Stimulated activated CD8-positive, alpha-beta memory T cell treated with anti-CD3 and anti-CD28 coated beads, Interleukin-4, amount 100 ng/mL, for 24 hours (primary cell): ENCODE measurements at places on chromosomes 2 and 18.
A peak's percentile ranks its signal among the peaks of the same experiment; 100 is the strongest.

DNA sequence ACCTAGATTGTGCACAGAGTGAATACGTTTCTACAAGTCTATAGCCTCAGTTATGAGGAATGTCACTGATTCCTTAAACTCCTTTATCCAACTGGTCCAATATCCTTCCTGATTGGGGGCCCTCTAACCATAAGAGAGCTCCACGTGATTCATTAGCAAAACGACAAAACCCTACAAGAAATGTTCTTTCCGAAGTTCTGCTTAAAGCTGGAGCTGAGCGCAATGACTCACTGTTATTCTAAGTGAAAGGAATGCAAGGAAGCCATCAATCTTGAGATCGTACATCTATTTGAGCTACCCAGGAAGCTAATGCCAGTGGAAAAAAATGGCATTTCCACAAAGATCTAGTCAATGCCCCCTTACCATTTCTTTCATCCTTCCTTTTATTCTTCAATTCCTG, 354.9 kb upstream of the CDH20 start:
- DNase-seq = no peak

DNA sequence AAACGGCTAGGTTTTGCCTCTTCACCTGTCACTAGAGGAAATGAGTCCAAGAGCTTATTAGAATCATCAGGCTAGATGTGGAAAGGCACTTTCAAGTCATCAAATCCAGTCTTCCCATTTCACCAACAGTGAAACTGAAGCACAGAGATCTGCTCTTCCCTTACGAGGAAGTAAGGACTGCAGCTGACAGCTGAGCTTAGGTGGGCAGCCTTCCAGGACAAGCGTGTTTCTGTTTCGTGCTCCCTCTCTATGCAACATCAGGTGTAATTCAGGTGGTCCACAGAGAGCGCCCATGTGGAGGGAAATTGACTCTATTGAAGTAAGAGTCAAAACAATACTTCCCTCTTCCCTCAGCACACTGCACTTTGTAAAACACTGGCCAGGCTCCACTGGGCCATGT, 5.5 kb downstream of the CYRIA start:
- DNase-seq = no peak

DNA sequence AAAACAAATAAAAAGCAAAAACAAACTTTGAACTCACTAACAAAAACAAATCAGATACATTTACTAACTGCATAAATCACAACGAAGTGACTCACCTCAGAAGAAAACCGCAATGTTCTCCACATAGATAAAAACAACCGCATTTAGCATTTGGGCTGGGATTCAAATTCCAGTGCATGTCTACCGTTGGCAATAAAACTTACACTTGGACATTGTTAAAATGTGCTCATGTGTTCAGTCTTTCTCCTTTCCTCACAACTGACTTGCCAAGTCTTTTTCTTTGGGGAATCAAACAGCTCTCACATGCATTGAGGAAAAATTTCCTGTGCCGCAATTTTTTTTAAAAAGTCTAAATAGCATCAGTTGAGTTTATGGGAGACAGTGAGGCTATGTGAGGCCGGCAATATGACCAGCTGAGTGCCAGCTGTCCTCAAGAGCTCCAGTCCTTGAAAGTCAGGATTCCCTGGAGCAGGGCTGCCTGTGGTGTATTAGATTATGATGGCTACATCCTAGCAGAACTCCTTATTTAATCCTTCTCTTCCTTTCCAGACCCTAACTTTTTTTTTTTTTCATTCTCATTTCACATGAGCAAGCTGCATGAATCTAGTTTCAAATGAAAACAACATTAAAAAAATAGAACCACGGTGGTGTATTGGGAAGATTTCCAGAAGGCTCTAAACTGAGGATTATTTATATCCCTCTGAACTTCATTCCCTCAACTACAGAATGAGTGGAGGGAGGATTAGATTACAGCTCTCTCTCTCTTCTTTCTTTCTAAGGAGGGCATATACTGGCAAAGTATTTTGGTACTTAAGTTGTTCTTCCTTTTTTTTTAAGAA, 70.2 kb upstream of the MEIS1 start:
- DNase-seq = no peak

- DNase-seq = no peak
These were observed 75.5 kb downstream of the COPS8 start for GRCh38 chr2:237161189-237161588.

- no peak for DNase-seq
These were observed 155.7 kb downstream of the DYM start for GRCh38 chr18:49304751-49305150.

GRCh38 chr2:50751311-50752031, 280.5 kb downstream of the NRXN1 start:
- DNase-seq = no peak

GRCh38 chr2:147773479-147773878, 71.3 kb upstream of the ACVR2A start:
- DNase-seq = no peak

GRCh38 chr2:201275990-201276389, 15.7 kb downstream of the CASP8 start:
- no peak for DNase-seq

DNA sequence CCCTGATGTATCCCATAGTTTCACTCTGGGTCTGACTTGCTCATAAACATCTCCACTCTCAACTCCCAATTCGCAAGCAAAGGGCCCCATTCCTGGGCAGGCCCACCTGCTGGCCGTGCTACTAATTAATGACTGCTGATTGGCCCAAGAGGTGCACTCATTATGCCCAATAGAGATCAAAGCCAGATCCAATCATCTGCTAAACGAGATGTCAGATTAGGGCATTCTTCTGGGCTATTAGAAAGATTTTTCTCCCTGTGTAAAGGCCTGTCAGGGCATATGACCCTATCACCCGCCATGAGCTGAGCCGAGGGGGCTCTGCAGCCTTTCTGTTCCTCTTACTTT, 103.4 kb upstream of the HAAO start:
- no peak for DNase-seq

GRCh38 chr2:168049609-168050008, 197.8 kb downstream of the STK39 start:
- no peak for DNase-seq

DNA sequence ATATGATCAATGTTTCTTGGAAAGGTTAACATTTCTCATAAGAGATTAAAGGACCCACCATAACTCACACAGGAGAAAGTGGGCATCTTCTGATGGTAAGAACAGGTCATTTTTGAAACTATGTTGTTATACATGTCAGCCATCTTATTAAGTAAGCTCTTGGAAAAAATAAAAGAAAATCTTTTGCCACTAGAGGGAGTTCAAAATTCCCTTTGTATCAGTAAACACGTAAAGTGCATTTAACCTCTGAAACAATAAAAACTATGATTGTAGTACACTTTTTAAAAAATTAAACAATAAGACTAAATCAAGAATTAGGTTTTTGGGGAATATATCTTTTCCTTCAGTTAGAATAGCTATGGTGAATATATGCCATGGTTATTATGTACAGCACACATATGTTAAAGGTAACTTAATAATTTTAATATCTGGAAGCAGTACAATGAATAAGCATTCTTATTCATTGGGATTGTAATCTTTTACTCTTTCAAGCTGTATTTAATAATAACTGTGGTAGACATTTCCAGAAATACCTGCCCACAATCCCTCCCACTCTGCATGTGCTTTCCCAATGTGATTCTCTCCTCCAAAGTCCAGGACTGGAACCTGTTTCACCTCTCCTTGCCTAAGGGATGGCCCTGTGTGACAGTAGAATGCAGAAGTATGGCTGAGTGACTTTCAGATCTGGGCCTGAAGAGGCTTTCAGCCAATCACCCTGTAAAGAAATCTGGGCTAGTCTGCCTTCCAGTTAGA, 64.2 kb downstream of the RBMS1 start:
- DNase-seq = no peak

- DNase-seq = no peak
These were observed 77.5 kb downstream of the NDUFA10 start for GRCh38 chr2:239947729-239948045.

DNA sequence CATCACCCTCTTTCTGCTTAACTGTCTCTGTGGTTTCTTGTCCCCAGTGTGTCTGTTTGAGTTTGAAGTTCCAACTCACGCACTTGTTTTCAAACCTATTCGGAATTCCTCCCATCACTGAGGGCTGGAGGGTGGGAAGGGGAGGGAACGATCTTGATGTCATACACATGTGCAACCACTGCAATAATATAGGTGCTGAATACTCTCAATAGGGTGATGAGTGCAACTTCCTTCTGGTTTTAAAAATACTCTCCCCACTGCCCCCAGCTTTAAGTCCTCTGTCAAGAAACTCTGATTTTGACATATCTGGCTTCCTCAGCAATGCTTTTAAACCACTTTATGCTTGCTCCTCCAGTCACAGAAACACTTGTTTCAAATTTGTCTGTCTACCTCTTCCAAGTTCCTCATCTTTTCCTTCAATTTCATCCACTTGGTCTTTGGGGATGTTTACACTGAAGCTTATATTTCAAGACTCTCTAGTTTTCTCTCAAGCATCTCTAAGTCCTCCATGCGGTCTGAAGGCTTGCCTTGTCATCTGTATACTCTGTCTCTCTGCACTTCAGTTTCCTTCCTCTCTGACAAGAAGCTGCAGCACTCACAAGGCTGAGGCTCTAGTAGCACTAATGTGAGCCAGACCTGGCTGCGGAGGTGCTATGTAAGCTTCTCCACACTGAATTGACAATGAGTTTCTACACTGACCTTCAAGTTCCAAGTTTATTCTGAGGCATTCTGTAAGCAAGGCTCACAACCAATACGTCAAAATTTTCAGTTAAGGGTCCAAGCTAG, 422.3 kb downstream of the ZEB2 start:
- no peak for DNase-seq

GRCh38 chr2:158542577-158542976, 85.8 kb downstream of the PKP4 start:
- no peak for DNase-seq

DNA sequence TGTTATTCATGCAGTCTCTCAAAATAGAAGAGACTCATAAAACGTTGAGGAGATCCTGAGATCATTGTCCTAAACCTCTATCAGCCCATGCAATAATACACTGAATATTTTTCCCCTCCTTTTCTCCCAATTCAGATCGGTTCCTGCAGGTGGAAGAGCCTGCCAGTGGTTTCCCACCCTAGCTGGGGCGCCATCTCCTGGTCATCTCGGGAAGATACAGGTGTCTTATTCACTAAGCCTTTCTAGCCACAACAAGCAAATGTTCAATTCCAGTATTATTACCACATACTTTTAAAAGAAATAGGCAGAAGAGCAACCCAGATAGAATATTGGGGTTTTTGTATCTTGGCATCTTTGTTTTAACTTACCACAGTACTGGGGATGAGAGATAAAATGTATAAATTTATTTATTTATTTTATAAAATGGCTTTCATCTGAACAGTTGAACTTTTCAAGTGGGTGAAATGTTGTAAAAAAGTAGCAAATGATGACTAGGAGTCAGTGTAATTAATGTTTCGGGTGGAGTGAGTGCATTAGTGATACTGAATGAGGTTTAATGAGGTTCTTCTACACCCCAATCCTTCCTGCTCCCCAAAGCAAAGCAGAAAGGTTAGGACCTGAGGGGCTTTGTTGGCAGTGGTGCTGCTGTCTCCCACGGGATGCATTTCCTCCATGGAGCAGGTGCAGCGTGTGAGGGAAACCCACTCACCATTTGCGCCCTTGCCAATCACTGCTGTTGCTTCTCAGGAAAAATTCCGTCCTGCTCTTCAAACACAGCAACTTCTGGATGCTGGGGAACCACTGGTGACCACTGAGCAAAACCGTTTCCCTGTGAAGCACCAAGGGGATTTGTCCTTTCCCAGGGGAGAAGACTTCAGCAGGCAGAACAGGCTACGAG, 147.1 kb upstream of the FHL2 start:
- peak; percentile 40 for DNase-seq

- no peak for DNase-seq
These were observed 8.9 kb downstream of the TFPI start for GRCh38 chr2:187545238-187545751.

DNA sequence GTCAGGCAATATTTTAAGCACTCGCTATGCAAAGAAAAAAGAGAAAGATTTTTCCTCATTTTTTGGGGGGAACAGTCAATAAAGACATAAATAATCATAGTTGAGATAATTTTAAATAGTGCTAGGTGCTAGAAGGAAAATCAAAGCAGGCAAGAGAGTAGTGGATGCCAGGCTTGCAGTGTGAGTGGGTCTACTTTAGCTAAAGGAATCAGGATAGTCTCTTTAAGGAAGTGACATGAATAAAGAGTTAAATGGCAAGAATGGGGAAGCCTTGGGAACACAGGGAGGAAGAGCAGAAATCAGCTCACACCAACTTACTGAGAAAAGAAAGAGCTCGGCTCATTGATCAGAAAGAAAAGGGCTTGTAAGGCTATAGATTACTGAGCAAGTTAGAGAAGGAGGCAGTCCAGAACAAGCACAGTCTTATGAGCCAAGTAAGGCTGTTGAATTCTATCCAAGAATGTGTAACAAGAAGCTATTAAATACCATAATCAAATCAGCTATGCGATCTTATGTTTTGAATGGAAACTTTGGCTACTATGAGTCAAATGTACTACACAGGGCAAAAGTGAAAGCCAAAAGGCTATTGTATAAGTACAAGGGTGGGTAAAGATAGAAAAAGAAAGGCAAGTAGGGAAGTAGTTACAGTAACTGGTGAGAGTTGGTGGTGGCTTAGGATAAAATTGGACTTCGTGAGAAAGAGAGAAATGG, 833.8 kb upstream of the PIK3C3 start:
- DNase-seq = no peak

- DNase-seq = no peak
These were observed 64.0 kb downstream of the ADD2 start for GRCh38 chr2:70703900-70704549.

DNA sequence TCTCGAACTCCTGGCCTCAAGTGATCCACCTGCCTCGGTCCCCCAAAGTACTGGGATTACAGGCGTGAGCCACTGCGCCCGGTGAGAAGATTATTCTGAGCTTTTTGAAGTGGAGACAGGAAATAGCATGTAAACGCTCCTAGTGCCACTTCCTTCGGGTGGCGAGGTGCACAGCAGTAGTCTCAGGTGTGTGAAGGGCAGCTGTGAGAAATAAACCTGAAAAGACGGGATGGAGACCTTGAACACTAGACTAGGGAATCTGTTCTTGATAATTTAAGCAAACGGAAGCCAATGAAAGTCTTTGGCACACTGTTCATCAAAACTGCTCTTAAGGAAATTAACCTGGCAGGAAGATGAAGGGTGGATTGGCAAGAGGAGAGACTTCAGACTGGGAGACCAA, 439 bp upstream of the PLEKHH2 start:
- no peak for DNase-seq

DNA sequence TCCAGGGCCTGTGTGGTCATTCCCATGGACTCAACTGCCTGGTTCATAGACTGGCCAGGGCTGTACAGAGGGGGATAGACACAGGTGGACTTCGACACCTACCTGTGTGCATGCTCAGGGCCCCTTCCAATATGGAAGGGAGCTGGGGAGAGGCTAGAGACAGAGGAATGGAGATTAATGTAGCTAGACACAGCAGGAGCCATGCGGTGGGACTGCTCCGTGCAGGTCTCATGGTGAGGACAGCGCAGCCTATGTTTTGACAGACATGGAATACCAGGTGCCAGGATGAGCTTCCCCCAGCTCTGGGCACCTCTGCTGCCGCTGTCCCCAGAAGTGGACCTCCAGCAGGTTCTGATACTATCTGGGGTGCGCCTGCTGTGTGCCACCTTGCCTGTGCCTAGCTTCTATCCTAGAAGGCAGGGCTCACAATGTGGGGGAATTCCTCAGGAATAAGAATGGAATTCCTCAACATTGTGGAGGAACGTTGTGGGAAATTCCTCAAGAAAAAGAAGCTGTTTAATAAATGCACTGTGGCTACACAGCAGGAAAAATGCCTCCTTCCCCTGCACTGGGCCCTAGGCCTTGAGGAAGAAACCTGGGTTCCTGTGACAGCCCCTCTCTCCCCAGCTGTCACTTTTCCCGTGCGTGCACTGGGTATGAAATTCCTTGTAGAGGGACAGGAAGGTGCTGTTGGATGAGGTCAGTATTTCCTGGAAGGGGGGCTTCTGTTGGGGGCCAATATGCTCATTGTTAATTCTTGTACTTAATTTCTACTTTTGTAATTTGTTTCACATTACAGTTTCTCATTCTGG, 7.3 kb downstream of the IL1R1 start:
- DNase-seq = no peak
